ENCODE measurements at places on chromosomes 3 and 15.

DNA sequence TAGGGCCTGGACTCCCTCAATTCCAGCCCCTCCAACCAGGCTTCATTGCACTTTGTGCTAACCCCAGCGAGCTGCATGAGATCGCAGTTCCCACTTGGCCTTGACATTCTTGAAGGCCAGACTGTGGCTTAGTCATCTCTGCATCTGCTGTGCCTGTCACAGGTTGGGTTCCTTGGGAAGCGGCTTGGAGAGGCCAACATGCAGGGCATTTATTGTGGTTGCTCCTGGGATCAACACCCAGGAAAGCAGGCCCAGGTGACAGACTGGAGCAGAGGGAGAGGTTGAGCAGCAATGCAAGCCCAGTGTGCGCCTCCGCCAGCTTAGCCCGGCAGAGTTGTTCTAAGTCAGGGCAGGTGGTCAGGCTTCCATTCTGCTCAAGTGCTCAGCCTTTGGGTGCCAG, 10.5 kb downstream of the ABCF3 start:
- no peak for DNase-seq

DNA sequence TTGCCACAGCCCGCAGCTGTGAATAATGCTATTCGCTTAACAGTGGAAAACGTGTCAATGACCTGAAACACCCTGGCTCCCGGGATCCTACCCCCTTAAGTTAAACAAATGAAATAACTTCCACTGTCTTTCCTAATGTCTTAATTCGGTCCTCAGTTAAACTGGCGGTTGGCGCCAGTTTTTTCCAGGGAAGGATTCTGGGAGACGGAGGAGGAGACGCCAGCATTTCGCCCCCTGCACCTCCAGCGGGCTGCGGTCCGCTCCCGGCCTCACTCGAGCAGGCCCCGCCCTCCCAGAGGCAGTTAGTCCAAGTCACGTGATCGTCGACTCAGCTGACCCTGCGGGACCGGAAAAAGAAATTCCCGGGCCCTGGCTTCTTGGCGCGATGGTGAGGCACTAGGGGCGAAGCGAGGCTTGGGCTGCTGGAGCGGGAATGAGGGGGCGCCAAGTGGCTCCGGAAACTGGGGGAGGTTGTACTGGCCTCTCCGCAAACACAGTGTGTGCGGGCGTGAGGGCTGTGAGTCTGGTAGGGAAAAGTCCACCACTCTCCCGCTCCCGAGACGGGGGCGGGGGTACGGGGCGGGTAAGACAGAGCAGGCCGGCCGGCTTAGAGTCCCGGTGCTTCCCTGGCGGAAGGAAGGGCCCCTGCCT, at the start of gene COMMD4:
TSS of gene COMMD4 (plus strand) at position 359 of the 651 bp plus-strand sequence. CDS start at position 386, 27 bp downstream.
- DNase-seq: peak; percentile 15

GRCh38 chr3:134377896-134378295, 3.6 kb upstream of the AMOTL2 start:
- no peak for DNase-seq

- no peak for DNase-seq
Observed at GRCh38 chr15:85588677-85589076, 206.0 kb downstream of the KLHL25 start.

GRCh38 chr3:53650928-53651661, 156.7 kb downstream of the CACNA1D start:
- no peak for DNase-seq

GRCh38 chr3:169804681-169805080, 8.0 kb upstream of the LRRIQ4 start:
- DNase-seq: no peak

DNA sequence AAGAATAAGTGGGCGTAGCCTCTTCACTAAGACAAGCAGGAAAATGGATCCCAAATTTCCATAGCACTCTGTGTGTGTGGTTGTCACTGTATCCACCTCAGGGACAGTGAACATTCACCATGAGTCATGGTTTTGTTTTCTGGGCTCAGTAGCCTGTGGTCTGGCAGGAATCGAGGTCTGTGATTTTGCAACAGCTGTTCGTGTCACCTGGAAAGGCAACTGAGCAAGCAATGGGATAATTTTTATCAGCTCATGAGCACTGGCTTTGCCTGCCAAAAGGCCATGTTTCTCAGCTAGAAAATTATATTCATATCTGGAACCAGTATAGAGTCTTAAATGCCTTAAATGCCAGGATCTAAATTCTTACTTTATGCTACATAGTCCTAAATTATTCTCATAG, 60.9 kb downstream of the STRIT1 start:
- DNase-seq: no peak

GRCh38 chr3:53545310-53545995, 51.0 kb downstream of the CACNA1D start:
- DNase-seq: no peak

GRCh38 chr3:93867425-93867824, 106.3 kb downstream of the PROS1 start:
- no peak for DNase-seq

DNA sequence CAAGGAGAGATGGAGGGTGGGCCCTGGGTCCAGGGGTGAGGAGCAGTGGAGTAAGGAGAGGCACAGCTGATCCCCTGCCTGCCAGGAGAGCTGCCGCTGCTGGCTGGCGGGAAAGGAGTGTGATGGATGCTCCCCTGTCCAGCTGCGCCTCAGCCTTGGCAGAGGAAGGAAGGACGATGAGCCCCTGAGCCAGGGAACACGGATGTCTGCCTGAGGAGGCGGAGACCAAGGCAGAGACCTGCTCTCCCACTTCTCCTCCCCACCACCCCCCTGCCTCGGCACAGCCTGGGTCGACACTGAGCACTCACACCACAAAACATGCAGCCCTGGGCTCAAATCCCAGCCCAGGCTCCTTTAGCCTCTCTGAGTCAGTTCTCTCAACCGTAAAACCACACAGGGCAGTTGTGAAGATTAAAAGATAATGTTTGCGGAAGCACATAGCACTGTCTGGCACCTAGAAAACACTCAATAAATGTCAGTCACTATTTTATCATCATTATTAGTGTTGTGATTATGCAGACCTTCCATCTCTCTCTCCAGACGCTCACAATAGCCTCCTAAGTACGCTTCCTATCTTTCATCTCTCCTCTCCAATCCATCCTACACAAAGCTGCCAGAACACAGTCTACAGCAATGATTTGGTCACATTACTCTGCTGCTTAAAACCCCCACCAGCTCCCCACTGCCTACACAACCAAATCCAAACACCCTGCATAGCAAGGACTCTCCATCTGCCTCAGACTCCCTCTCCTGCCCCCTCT, 52.2 kb downstream of the SEMA5B start:
- no peak for DNase-seq

DNA sequence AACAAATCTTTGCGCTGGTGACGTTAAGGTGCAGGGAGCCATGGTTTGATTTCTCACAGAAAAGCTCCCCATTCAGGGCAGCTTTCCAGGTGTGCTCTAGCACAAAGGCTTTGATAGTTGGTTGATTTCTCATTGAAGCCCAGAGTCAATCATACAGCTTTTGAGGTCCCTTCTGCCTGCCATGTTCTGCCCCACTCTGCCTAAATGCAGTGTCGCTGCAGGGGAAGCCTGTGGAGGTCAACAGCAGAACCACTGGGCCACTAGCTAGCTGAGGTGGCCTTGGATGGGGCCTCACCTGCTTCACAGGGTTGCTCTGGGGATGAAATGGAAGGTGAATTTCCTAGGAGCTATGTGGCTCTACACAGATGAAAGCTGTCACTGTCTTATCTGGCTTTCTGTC, 278.3 kb downstream of the TLE3 start:
- DNase-seq: no peak

DNA sequence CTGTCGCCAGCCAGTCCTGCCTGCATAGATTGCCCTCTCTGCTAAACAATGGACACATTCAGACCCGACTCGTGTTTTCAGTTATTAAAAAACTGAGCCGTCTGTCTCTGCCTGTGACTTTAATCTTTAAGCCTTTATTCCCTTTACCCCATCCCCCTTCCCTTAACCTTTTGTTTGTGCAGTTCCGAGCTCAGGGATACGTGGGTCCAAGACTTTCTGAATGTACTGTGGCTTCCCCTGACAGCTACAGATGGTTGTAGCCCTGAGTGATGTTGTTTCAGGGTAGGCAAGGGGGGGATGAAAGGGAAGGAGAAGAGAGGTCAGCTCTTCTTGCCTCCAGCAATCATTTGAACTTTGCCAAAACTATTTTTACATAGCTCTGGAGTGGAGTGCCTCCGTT, 44.6 kb downstream of the EEFSEC start:
- no peak for DNase-seq

DNA sequence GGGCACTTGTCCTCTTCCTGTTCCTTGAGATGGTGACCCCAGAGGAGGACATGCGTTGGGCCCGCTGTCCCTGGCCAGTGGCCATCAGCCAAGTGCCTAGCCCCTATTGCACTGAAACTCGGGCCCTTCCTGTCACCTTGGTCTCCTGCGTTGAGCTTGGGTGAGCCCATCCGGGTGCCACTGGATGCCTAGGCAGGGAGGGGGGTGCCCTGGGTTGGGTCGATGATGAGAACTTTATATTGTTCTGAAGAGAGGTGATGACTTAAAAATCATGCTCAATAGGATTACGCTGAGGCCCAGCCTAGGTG, 221.8 kb downstream of the SNRPN start:
- no peak for DNase-seq

- no peak for DNase-seq
Observed at GRCh38 chr15:23647421-23648370, at the start of gene MAGEL2. Gene MAGEL2 (minus strand): TSS chr15:23647867. CDS start chr15:23647742, 125 bp downstream.

All from stimulated activated CD4-positive, alpha-beta T cell treated with anti-CD3 and anti-CD28 coated beads, Interleukin-1b, Interleukin-23, amount 100 ng/mL, for 1 hour (primary cell).